ENCODE measurements at places on chromosomes 1 and 21. TPM values are rescaled to one million over a fixed set of nuclear protein-coding genes. Genes with fewer than 3 reads are reported as not detected.

BATF3 gene
- total RNA-seq = 1.2 TPM

TRPM2 gene
- total RNA-seq = 1.1 TPM

FBLIM1 gene
- total RNA-seq = 365 TPM

ADAM30 gene
- total RNA-seq = not detected

FAM20B gene
- total RNA-seq = 30.7 TPM

FCRLB gene
- total RNA-seq = 0.65 TPM

DR1 gene
- 36.3 TPM for total RNA-seq

RTCA gene
- 32.0 TPM for total RNA-seq

ADGRL4 gene
- total RNA-seq = 246 TPM

CAPZB gene
- 226 TPM for total RNA-seq

ADAMTS4 gene
- total RNA-seq = 14.0 TPM

ITLN2 gene
- total RNA-seq = not detected

OR2L13 gene
- total RNA-seq = not detected

MTOR gene
- 50.7 TPM for total RNA-seq

EVA1B gene
- 101 TPM for total RNA-seq

DNAJC28 gene
- 2.4 TPM for total RNA-seq

FAM72B gene
- total RNA-seq = 3.3 TPM

GPR25 gene
- total RNA-seq = not detected

TPTE gene
- total RNA-seq = not detected

CNR2 gene
- not detected for total RNA-seq

ALX3 gene
- total RNA-seq = not detected

SPRR2G gene
- not detected for total RNA-seq

FCRLA gene
- total RNA-seq = not detected

KRTAP23-1 gene
- total RNA-seq = not detected

NBPF3 gene
- 1.8 TPM for total RNA-seq

CD48 gene
- total RNA-seq = not detected

SLC44A5 gene
- total RNA-seq = 19.9 TPM

MRPS14 gene
- total RNA-seq = 15.2 TPM

CC2D1B gene
- 28.4 TPM for total RNA-seq

NUP210L gene
- total RNA-seq = under 0.01 TPM

AJAP1 gene
- total RNA-seq = not detected
